Natural killer cell (primary cell): ENCODE measurements at places on chromosomes 16 and 17.

GRCh38 chr16:85281181-85281580 is 168.9 kb upstream of the CIBAR2 start:
- no peaks in the 10 kb centered on the region for H3K36me3 ChIP-seq
- H3K4me3 ChIP-seq, result no peak overlapping the region
- H3K4me1 ChIP-seq, result no peaks in the 10 kb centered on the region

DNA sequence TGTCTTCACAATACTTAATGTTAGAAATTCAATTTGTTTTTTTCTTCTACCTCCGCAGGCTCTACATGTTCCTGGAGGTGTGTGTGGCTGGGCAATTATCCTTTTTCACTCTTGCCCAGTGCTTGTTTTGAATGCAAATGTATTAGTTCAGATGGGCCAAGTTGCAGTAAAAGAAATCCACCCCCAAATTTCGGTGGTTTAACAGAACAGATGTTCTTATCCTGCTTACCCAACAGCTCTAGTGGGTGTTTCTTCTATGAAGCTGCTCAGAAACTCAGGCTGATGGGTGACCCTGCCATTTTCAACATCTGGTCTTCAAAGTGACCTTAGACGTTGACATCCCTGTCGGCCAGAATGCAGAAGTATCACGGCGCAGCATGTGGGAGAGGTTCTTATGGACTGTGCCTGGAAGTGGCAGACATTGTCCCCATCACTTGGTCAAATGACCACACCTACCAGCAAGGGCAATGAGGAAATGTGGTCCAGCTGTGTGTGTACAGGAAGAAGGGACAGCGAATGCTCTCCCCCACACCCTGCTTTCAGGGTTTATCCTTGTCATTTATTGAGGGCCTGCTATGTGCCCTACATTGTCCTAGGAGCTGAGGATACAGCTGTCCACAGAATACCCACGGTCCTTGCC is 157.3 kb downstream of the CDH13 start:
- no peak for DNase-seq
- no peak overlapping the region for H3K4me3 ChIP-seq
- H3K27ac ChIP-seq, result no peak overlapping the region
- no peaks in the 10 kb centered on the region for H3K36me3 ChIP-seq
- no peaks in the 10 kb centered on the region for H3K27me3 ChIP-seq

DNA sequence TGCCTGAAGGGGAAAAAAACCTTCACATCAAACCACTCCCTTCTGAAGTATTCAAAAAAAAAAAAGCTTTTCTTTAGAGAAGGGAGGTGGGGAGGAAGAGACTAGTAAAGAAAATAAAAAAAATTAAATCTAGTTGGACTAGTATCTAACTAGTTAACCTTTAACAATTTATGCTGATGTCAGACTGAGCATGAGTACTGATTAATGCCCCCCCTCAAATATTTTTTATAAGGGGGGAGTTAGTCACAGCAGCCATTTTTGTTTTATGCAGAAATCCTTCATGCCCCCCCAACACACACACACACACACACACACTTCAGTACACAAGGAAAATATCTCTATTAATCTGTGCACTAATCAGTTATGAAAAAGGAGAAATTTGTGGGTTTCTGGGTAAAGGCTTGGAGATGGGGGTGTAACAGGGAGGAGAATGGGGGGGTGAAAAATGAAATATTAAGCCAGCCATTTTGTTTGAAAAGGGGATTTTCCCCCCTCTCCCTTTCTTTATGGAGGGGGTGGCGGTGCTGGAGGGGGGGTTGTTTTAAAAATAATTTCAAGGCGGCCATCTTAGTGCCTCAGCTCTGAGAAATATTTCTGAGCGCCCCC is 4.7 kb upstream of the CHD3 start:
- H3K4me3 ChIP-seq, result no peak overlapping the region
- H3K4me1 ChIP-seq, result peaks cover 39% of the 10 kb centered on the region
- peak; percentile 79 for DNase-seq
- H3K27me3 ChIP-seq, result no peaks in the 10 kb centered on the region
- no peak overlapping the region for H3K27ac ChIP-seq

- no peaks in the 10 kb centered on the region for H3K27me3 ChIP-seq
- no peaks in the 10 kb centered on the region for H3K4me1 ChIP-seq
- DNase-seq, result no peak
- H3K36me3 ChIP-seq, result no peaks in the 10 kb centered on the region
- H3K4me3 ChIP-seq, result no peak overlapping the region
Measured at GRCh38 chr16:76583945-76584344, 306.7 kb downstream of the CNTNAP4 start.

- H3K36me3 ChIP-seq, result peaks cover 3% of the 10 kb centered on the region
- H3K4me1 ChIP-seq, result peaks cover 52% of the 10 kb centered on the region
- no peaks in the 10 kb centered on the region for H3K27me3 ChIP-seq
- peak; percentile 36 for DNase-seq
- H3K4me3 ChIP-seq, result no peak overlapping the region
Measured at GRCh38 chr17:82595893-82596292, 52.4 kb downstream of the WDR45B start.

GRCh38 chr17:73269791-73270190 is 8.1 kb upstream of the CPSF4L start:
- peaks cover 6% of the 10 kb centered on the region for H3K4me1 ChIP-seq
- no peak for DNase-seq
- no peak overlapping the region for H3K27ac ChIP-seq
- H3K27me3 ChIP-seq, result no peaks in the 10 kb centered on the region
- no peak overlapping the region for H3K4me3 ChIP-seq

GRCh38 chr17:74052993-74053711 is 150.3 kb upstream of the RPL38 start:
- no peak overlapping the region for H3K27ac ChIP-seq
- H3K4me3 ChIP-seq, result no peak overlapping the region
- no peak for DNase-seq
- no peaks in the 10 kb centered on the region for H3K36me3 ChIP-seq
- H3K4me1 ChIP-seq, result no peaks in the 10 kb centered on the region

- no peaks in the 10 kb centered on the region for H3K36me3 ChIP-seq
- no peak overlapping the region for H3K27ac ChIP-seq
- H3K4me3 ChIP-seq, result no peak overlapping the region
Measured at GRCh38 chr16:12260119-12260646, 283.6 kb downstream of the SNX29 start.
